ENCODE measurements at places on chromosomes 3 and 15.

GRCh38 chr15:55017635-55018034, 179.1 kb downstream of the RSL24D1 start:
- DNase-seq = no peak

DNA sequence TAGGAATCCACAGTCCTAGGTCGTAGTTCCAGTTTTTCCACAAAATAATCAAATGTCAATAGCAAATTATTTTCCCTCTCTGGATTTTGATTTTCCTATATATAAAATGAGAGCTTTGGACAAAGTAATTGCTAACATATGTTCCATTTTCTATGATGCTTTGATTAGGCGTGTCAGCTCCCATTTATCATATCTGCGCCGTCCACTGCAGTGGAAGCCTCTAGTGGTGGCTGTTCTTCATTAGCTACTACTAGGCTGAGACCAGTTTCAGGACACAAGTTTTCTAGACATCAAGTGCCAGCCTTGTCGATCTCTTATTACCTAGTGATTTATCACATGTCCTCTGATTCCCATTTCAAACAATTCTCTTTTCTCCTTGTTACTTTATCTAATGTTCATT, 271.5 kb downstream of the TUSC7 start:
- DNase-seq = no peak

GRCh38 chr15:94297558-94297957, 66.2 kb downstream of the MCTP2 start:
- no peak for DNase-seq

GRCh38 chr3:71579935-71580406, 3.6 kb downstream of the FOXP1 start:
- no peak for DNase-seq

DNA sequence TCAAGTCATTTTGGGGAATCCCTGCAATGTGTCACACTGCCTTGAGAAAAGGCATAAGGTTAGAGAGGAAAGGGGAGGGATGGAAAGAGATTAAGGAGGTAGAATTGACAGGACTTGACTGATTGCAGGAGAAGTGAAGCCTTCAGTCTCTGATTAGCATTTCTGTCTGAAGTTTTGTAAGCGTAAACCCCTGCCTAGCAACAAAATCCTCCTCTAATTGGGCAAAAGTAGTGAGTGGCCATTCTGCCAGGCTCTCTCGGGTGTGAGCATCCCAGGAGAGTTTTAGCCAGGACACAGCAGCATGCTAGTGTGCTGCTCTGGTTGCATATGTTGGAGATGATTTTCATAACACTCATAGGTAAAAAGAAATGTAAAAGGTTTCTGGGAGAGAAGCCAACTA, 117.0 kb upstream of the MRPL3 start:
- no peak for DNase-seq

GRCh38 chr15:73899197-73900094, 26.1 kb downstream of the TBC1D21 start:
- DNase-seq = no peak

DNA sequence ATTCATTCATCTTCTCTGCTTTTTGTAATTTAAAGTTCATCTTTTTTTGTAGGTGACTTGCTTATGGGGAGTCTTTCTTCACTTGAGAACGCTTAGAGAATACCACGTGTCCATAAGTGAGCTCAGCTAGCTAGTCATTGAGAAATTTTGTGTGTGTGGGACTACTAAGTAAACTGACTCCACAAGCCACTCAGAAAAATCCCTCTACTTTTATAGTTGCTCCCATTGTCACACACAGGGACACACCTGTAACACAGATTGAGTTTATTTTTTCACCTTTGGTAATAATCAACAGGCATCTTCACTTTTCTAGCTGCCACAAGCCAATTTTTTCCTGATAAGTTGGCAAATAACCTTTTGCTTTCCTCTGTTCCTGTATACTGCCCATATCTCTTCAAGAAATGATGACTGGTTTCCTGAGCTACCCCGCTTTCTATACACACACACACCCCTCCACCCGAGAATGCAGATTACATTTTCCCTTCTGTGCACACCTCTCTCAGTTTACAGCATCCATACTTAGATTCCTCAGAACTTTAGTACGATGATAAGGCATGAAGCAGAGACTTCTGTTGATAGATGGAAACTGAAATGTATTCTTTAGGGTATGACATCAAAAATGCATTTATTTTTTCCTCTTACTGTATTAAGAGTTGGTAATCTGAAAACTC, 4.6 kb downstream of the TSC22D2 start:
- DNase-seq = no peak

All from CD4-positive, alpha-beta T cell treated with Interleukin-6 at 100 ng/mL for 8 hours (primary cell).